ENCODE measurements at places on chromosomes 12 and 14.

- H3K27ac ChIP-seq: no peak overlapping the region
- H3K27me3 ChIP-seq: peaks cover 30% of the 10 kb centered on the region
- no peaks in the 10 kb centered on the region for H3K36me3 ChIP-seq
- no peak for DNase-seq
- peaks cover 7% of the 10 kb centered on the region for H3K4me1 ChIP-seq
These were observed 3.3 kb downstream of the IL26 start for GRCh38 chr12:68222326-68222725.

DNA sequence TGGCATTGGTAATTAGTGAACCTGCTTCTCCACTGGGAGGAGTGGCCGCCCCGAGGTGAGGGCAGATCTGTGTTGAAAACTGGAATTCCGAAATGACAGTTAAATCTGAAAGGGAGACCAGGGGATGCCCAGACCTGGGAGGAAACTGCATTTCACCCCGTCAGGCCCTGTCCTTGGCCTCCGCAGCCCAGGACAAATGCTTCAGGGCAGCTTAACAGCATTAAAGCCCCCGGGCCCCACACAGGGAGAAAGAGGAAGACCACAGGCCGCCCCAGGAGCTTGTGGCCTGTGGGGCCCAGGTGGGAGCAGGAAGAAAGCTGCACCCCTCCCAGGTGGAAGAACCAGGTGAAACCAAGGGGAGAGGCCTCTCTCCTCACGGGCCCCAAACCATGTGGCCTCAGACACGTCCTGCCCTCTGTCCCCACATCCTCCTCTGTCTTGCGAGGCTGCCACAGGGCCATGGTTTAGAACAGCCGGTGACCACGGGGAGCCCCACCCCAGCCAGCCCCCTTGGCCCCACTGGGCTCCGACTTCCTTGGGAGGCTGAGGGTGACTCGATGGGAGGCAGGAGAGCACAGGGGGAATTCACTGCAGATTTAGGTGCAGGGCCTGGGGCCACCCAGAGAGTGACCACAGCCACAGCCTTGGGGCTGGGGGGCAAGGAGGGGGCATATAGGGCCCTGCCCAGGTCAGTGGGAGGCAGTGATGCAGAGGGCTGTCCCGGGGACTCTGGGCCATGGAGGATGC, 265.4 kb downstream of the ADGRD1 start:
- DNase-seq: no peak
- peak overlapping the region; percentile 72 for H3K4me3 ChIP-seq
- H3K4me1 ChIP-seq: peaks cover 35% of the 10 kb centered on the region

DNA sequence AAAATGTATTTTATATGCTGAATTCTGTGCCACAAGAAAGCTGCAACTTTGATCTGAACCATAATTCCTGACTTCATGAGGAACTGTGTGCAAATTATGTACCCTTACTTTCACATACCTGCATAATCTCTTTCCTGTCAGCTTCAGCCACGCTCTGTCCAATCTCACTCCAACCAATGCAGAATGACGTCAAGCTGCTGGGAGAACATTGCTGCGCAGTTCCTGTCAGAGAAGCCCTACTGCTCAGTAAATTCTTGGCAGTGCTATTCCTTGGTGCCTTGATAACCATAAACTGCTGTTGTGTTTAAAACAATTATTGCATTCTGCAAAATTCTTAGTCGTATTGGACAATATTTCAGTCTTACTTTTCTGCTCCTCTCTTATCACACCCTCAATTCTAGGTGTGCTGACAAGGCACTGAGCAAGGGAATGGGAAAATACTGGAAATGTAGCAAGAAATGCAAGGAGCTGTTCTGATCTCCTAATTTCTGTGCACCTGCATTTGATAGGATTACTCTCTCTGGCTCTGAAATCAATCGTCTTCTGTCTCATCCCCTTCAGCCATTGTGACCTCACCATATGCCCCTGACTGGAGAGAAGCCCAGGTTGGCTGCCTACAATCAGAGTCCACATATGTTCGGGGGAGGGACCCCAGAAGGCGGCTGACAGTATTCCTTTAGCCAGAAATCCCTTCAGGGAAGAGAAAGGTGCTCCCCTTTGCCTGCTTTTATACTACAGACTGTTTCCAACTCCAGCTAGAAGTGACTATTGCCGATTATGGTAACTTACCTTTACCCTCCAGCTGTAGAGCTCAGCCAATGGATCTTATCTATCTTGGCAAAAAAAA, 274.9 kb upstream of the NOVA1 start:
- DNase-seq: no peak
- H3K4me3 ChIP-seq: no peak overlapping the region
- no peak overlapping the region for H3K27ac ChIP-seq
- H3K4me1 ChIP-seq: peaks cover 16% of the 10 kb centered on the region
- peaks cover 43% of the 10 kb centered on the region for H3K27me3 ChIP-seq

- H3K27ac ChIP-seq: peak overlapping the region; percentile 97
- H3K4me3 ChIP-seq: peak overlapping the region; percentile 97
- no peaks in the 10 kb centered on the region for H3K27me3 ChIP-seq
- H3K4me1 ChIP-seq: peaks cover 23% of the 10 kb centered on the region
- no peak for DNase-seq
- H3K36me3 ChIP-seq: no peaks in the 10 kb centered on the region
These were observed 1.1 kb upstream of the HOMEZ start for GRCh38 chr14:23286902-23287479.

- H3K27me3 ChIP-seq: no peaks in the 10 kb centered on the region
- H3K36me3 ChIP-seq: no peaks in the 10 kb centered on the region
- no peak overlapping the region for H3K4me3 ChIP-seq
- no peak for DNase-seq
These were observed 148.8 kb upstream of the DCN start for GRCh38 chr12:91331371-91331770.
